Stimulated activated CD4-positive, alpha-beta T cell treated with anti-CD3 and anti-CD28 coated beads, Interleukin-1b, Interleukin-23, amount 100 ng/mL, for 1 hour (primary cell): ENCODE measurements at places on chromosomes 2 and 18.

- DNase-seq: no peak
Measured at GRCh38 chr2:226030788-226031646, 631.5 kb downstream of the NYAP2 start.

GRCh38 chr2:60954139-60954538 lies 63.4 kb upstream of the PEX13 start:
- no peak for DNase-seq

DNA sequence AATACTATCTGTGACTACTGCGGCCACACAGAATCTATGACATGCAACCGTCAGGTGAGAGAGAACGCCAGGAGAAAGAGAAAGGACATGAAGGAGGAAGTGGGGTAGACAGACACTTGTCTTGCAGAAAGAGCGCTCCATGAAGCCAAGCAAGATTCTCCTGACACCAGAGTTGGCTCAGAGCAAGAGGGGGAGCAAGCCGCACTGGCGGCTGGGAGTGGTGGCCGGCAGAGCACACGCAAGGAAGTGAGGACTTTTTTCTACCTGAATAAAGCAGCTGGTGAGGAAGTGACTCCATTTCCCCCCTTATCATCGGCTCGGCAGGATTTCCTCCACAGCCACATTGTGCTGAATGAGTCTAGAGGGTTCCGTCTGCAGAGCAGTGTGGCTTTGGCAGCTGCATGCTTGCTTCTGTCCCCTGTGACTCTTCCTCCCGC lies 181.6 kb downstream of the BCL2 start:
- no peak for DNase-seq

DNA sequence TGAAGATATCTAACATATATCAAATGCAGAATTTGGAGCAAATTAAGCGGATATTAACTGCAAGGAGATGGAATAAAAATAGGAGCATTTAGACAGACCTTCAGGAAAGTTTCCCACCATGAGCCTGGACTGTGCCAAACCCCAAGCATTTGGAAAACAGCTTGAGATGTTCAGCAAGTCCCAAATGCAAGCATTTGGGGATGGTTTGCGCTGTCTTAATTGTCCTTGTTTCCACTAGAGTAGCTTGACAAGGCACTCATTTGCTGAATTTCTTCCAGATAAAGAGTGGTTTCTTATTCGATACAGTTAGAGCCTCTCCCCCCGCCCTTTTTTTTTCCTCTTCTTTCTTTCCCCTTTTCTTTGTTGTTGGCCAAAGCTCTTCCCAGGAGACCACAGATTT lies 77.1 kb upstream of the CDC42EP3 start:
- no peak for DNase-seq

GRCh38 chr2:237878-238277 lies 26.0 kb downstream of the SH3YL1 start:
- no peak for DNase-seq

DNA sequence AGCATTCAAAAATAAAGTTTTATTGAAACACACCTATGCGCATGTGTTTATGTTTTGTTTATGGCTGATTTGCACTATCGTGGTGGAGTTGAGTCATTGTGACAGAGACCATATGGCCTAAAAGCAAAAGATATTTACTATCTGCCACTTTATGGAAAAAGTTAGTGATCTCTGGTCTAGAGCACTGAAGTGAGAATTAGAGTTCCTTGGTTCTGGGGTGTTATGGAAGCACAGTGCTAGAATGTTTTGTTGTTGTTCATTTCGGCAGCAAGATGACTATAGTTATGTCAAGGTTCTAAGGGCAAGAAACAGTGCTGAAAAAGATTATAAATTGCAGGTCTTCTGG lies 416.5 kb downstream of the SLC4A3 start:
- no peak for DNase-seq

DNA sequence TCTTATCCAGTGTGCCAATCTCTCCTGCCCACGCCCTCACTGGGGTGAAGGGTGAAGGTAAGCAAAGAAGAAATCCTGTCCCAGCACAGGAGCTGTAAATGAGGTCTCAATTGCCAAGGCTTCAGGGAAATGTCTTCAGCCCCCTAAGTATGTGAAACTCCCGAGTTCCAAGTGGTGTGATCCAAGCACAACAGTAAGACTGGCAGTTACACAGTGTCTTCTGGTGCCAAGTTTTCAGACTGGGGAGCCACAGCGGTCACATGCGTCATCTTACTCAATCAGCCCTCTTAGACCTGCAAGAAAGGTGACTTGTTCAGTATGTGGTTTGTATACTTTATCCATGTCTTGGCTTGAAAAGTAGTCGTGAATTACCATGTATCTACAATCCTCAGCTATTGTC lies 55.0 kb upstream of the SPRED2 start:
- DNase-seq: no peak

- DNase-seq: no peak
Measured at GRCh38 chr2:10215393-10215935, 87.2 kb upstream of the HPCAL1 start.

- DNase-seq: no peak
Measured at GRCh38 chr2:235191978-235192377, 240.2 kb downstream of the SH3BP4 start.
